ENCODE measurements at places on chromosomes 13 and 19.

DNA sequence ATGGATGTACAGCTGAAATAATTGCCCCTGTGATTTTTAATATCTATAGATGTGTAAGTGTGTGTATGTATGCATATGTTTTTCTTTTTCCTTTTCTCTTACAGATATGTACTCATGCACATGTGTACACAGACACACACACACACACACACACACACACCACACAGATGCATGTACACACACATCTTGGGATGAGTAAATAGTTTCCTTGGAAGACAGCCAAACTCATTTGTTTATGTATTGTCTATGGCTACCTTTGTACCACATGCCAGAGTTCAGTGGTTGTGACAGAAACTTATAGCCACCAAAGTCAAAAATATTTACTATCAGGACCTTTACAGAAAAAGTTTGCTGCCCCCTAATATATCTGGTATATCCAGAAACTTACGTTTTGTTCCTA lies 192.6 kb downstream of the MAB21L1 start:
- DNase-seq = no peak

- no peak for DNase-seq
Measured at GRCh38 chr19:3565139-3565538, 7.6 kb upstream of the HMG20B start.

GRCh38 chr19:45601115-45601514 lies 897 bp downstream of the GPR4 start:
- no peak for DNase-seq

DNA sequence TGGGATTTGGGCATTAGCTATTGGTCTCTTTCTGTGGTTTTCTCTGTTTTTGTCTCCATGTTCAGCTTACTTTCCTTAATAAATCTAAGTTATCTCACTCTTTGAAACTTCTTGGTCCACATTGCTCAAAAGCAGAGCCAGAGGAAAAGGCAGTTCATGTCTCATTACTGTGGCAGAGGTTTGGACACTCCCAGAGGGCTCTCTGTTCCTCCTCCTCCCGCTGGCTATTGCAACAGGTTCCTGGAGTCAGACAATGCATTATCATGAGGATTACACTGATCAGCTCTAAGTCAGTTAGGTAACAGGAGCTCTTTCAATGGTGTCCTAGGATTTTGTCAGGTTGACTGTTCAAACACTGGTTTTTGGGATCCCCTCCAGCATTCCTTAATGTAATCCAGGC lies 298.8 kb downstream of the NDFIP2 start:
- DNase-seq = no peak

GRCh38 chr19:46946611-46947238 lies 72.9 kb upstream of the NPAS1 start:
- no peak for DNase-seq

- no peak for DNase-seq
Measured at GRCh38 chr13:21849323-21849722, 178.4 kb downstream of the FGF9 start.

GRCh38 chr13:108425056-108425455 lies 155.5 kb downstream of the TNFSF13B start:
- DNase-seq = no peak

DNA sequence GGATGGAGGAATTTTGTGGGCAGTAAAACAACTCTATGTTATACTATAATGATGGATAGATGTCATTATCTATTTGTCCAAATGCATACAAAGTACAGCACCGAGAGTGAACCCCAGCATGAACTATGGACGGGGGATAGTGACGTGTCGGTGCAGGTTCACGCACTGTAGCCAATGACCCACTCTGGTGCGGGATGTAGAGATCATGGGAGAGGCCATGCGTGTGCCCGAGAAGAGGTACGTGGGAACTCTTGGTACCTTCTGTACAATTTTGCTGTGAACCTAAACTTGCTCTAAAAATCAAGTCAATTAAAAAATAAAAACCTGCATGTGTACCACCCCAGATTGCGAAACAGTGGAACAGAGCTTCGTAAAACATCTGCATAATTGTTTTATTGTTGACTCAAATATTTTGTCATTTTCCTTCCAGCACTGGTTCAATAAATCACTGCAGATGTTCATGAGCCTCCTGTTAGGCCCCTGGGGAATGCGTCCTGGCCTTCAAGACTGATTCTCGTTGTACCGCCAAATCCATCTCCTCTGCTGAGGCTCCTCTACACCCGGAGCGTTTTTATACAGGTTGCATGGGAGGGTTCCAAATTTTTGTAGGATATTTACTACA lies 30.9 kb downstream of the COL4A1 start:
- no peak for DNase-seq

GRCh38 chr13:105607426-105607825 lies 928.0 kb downstream of the EFNB2 start:
- DNase-seq = no peak

DNA sequence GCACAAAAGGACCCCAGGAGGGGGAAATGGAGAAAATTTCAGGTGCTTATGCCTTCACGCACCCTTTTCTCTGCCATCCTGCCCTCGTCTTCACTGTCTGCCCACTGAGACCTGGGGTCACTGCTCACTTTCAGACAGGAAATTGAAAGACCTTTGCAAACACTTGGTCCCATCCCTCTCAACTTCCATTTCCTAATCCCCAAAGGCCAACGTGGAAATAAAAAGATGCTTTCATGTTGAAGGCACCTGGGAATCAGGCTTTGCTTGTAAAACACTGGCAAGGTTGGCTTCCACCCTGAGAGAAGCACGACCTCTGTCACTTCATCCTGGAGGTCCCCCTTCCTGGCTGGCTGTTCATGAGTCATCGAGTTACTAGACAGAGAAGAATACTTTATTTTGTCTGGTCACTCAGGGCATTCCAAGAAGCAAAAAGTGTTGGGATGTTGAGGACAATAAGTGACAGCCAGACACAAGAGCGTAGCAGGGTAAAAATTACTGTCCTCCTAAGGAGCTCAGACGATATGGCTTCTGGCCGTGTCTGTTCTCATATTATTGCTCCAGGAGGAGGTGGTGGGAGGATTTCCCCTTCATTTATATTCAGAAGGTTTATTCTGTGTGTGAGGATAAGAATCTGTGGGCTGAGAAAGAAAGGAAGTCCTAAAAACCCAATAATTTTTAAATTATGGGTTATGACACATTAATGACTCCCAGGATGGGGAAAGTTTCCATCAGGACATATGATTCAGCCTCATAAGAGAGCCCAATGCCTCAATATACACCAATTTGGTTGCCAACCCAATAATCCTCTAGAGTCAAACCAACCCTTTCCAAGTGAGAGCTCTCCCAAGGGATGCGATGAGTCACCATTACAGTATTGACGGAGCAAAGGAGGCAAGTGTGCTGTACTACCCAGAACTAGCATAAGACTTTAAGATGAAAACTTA lies 409.0 kb downstream of the COG6 start:
- DNase-seq = no peak

- DNase-seq = no peak
Measured at GRCh38 chr13:49569993-49570689, 15.2 kb downstream of the RCBTB1 start.

- DNase-seq = no peak
Measured at GRCh38 chr13:79227418-79227817, 178.6 kb downstream of the RBM26 start.
